ENCODE measurements at places on chromosomes 2 and 18. TPM values are rescaled to one million over a fixed set of nuclear protein-coding genes. Genes with fewer than 3 reads are reported as not detected.
A peak's percentile ranks its signal among the peaks of the same experiment; 100 is the strongest.

GRCh38 chr2:171895786-171896185 is 1.7 kb upstream of the SLC25A12 start:
- H3K4me1 ChIP-seq, result peaks cover 18% of the 10 kb centered on the region
- H3K4me3 ChIP-seq, result peak overlapping the region; percentile 99
- H3K27me3 ChIP-seq, result no peaks in the 10 kb centered on the region
- peak overlapping the region; percentile 63 for H3K27ac ChIP-seq
- H3K36me3 ChIP-seq, result peaks cover 7% of the 10 kb centered on the region

DNA sequence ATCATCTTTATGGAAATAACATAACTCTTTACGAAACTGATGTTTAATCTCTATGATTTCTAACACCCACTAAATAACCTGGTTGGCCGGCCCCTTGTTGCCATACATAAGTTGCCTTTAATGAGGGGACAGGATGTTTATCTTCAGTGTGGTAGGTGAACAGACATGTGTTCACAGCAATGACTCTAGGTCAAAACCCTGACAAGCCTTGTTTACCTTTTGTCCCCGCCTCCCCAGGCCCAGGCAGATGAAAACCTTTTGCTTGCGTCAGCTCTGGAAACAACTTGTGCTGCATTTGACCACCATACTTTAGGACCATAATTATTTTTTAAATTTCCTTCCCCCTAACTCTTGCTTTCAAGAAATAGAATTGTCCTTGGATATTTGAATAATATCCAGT is 2.9 kb upstream of the DSG4 start:
- H3K27ac ChIP-seq, result no peak overlapping the region
- H3K4me3 ChIP-seq, result no peak overlapping the region
- no peak for DNase-seq
- H3K36me3 ChIP-seq, result no peaks in the 10 kb centered on the region
- no peaks in the 10 kb centered on the region for H3K27me3 ChIP-seq

DNA sequence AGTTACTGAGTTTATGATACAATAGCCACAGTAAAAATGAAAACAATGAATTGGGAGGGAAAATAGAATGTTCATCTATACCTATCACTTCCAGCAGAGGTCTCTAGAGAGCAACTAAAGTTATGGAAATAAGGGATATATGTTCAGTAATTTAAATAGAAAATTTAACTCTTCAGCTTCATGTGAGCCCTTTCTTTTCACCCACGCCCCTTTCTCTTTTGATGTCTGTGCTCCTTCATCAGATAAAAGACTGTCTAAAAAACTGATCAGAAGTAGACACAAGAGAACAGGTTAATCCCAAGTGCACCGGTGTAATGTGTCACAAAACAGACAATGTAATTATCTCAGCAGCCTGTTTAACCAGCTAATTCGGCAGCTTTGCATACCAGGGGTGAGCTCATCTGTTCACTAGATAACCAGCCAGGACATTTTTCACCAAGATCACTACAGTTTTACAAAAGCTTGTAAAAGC is 238.5 kb upstream of the ERBB4 start:
- DNase-seq, result no peak
- peaks cover 8% of the 10 kb centered on the region for H3K27me3 ChIP-seq
- no peak overlapping the region for H3K4me3 ChIP-seq
- H3K4me1 ChIP-seq, result peaks cover 2% of the 10 kb centered on the region
- peaks cover 2% of the 10 kb centered on the region for H3K36me3 ChIP-seq

DNA sequence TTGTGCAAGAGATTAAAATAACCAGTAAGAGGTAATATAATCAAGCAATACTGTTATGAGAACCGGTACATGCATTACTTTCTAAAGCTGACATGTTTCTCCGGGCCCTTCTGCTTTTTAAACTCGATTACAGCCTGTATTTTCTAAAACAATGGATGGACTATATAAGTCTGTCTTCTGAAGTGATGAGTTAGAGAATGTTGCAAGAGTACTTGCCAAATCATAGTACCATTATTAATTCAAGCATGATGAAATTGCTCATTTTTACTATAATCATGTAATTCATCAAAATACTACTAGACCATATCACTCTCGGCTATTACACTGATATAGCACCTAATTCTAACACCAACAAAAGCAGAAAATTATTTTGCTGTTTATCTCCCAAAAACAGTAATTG is 1240.3 kb upstream of the ACVR2A start:
- no peaks in the 10 kb centered on the region for H3K27me3 ChIP-seq
- no peak for DNase-seq
- H3K27ac ChIP-seq, result no peak overlapping the region
- H3K36me3 ChIP-seq, result no peaks in the 10 kb centered on the region
- no peak overlapping the region for H3K4me3 ChIP-seq
- H3K4me1 ChIP-seq, result no peaks in the 10 kb centered on the region

DNA sequence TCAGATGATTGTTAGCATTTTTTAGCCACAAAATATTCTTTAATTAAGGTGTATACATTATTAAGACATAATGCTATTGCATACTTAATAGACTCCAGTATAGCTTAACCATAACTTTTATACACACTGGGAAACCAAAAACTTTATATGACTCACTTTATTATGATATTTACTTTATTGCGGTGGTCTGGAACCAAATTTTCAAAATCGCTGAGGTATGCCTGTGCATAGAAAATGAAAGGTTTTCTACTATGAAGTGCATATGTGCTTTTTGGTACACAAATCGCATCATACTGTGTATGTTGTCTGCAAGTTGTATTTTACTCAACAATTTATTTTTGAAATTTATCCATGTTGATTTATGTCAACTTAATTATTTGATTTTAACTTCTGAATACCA is 875.1 kb downstream of the SLC4A3 start:
- no peaks in the 10 kb centered on the region for H3K36me3 ChIP-seq
- H3K4me3 ChIP-seq, result no peak overlapping the region
- no peak overlapping the region for H3K27ac ChIP-seq
- no peaks in the 10 kb centered on the region for H3K27me3 ChIP-seq
- no peak for DNase-seq

DNA sequence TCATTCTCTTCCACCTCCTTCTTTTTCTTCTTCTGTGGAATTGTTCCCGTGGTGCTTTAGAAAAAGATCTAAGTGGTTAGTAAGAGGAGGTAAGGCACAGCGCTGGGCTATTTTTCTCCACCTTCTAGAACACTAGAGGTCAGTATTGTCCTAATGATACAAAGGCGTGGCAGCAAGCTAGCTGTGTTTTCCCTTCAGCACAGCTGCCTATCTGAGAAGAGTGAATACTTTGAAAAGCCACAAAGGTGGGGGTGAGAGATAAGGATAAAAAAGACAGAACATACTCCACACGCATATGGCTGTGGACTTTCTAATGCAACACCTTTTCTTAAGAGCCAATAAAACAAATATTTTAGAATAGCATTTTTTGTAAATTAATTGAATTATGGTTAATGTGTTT is 2.1 kb downstream of the CNTNAP5 start:
- no peak overlapping the region for H3K27ac ChIP-seq
- no peak overlapping the region for H3K4me3 ChIP-seq
- peaks cover 3% of the 10 kb centered on the region for H3K36me3 ChIP-seq
- DNase-seq, result no peak

TRAPPC8 gene
- total RNA-seq, result 29.2 TPM

DNA sequence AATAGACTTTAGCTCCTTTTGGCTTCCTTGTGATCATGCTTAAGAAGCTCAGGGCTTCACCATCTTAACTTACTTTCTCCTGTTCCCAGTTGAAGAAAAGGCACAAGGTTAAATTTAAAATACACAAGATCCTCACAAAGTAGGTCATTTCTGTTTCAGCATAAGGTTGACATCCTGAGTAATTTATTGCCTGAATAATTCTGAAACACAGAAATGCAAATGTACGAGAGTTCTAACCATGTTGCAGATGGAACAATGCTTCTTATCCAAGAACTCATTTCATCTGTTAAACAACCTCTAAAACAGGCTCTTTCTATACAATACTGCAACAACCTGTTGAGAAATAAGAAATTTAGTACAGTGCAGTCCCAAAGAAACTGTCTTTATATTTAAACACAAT is 395.2 kb downstream of the BCL11A start:
- no peaks in the 10 kb centered on the region for H3K36me3 ChIP-seq
- no peaks in the 10 kb centered on the region for H3K27me3 ChIP-seq
- H3K27ac ChIP-seq, result no peak overlapping the region
- H3K4me1 ChIP-seq, result no peaks in the 10 kb centered on the region

SERPINB10 gene
- not detected for total RNA-seq

CLEC4F gene
- not detected for total RNA-seq

DNA sequence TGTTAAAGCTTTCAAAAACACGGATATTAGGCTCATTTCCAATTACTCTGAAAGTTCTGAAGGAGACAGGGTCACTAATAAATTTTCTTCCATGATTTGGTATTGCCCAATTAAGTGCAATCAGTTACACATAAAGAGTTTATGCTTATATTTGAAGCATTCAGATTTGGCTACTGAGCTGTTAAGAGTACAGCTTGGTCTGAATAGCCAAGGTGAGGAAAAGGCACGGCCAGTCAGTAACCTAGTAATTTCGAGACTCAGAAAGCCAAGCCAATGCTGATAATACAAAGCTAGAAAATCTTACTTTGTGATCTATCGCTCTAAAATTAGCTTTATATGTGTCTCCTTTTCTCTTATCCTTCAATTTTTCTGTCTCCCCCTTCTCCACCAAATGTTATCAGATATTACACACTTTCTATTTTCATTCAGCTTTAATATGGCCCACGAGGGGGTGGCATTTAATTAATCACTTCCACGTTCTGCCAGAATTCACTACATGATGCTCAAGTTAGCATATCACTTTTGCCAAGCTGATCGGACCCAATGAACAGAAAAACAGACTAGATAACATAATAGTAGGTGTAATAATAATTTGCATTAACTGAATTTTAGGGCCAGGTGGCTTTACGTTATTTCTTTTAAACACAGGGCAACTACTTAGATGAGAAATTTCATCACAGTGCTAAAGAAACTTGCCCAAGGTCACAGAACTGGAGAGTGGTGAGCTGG is 138.4 kb downstream of the TCF4 start:
- no peak for DNase-seq
- H3K27ac ChIP-seq, result no peak overlapping the region
- no peaks in the 10 kb centered on the region for H3K4me1 ChIP-seq
- H3K36me3 ChIP-seq, result no peaks in the 10 kb centered on the region

DNA sequence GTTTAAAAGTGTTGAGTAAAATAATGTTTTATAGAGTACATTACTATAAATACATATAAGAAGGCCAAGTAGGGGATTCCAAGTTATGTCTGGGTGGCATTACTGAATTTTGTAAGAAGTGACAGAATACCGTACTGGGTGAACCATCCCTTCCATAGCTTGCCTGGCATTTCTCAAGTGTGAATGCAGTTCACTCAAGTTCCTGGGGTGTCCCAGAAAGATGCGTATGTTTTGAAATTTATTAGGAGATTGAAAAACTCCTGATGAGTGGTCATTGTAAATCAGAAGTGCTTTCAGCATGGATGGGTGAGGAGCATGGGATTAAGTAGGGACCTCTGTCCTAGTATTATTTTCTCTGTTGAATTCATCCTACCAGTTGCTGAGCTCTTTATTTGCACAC is 103.2 kb downstream of the VAPA start:
- H3K4me3 ChIP-seq, result no peak overlapping the region
- no peak for DNase-seq
- H3K27ac ChIP-seq, result no peak overlapping the region
- no peaks in the 10 kb centered on the region for H3K4me1 ChIP-seq
- peaks cover 26% of the 10 kb centered on the region for H3K27me3 ChIP-seq

- H3K36me3 ChIP-seq, result peaks cover 2% of the 10 kb centered on the region
- H3K4me3 ChIP-seq, result no peak overlapping the region
- no peaks in the 10 kb centered on the region for H3K27me3 ChIP-seq
- no peak overlapping the region for H3K27ac ChIP-seq
- peaks cover 17% of the 10 kb centered on the region for H3K4me1 ChIP-seq
- no peak for DNase-seq
Measured at GRCh38 chr2:8416001-8416571, 265.8 kb upstream of the ID2 start.

DNA sequence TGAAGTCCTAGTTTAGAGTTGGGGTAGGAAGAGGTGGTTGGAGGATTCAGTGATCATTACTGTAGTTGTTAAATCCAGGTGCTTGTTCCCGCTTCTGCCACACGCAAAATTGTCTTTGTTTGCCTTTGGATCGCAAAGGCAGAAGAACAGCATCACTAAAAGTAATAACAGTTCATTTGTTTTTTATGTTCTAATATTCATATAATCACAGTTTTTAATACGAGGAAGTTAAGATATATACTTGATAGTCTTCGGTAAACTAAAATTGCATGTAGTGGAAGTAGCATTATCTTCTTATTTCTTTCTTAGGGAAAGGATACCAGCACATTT is 365 bp downstream of the NDUFB3 start:
- H3K27me3 ChIP-seq, result no peaks in the 10 kb centered on the region
- peak overlapping the region; percentile 100 for H3K4me3 ChIP-seq
- H3K36me3 ChIP-seq, result peaks cover 6% of the 10 kb centered on the region
- peak overlapping the region; percentile 99 for H3K27ac ChIP-seq

- no peak for DNase-seq
- H3K27me3 ChIP-seq, result peaks cover 51% of the 10 kb centered on the region
- H3K36me3 ChIP-seq, result no peaks in the 10 kb centered on the region
- H3K27ac ChIP-seq, result no peak overlapping the region
Measured at GRCh38 chr2:75431763-75432162, 129.0 kb downstream of the EVA1A start.

DNA sequence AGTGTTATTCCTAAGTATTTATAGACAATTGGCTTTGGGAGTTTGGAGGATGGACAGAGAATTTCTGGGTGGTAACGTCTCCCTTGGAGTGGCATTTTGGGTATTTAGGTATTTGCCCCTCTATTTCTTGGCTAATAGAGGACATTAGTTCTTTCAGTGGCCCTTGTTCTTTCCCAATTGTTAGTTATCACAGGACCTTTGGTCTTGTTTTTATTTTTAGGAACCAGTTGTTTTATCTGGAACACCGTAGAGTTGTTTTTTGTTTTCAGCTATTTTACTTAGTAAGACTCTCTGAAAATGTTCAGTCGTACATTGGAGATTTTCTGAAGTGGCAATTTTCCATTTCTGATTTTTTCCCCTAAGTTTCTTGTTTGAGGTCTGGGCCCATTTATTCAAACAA is 40.5 kb upstream of the TNFRSF11A start:
- peaks cover 9% of the 10 kb centered on the region for H3K4me1 ChIP-seq
- no peak overlapping the region for H3K27ac ChIP-seq
- H3K27me3 ChIP-seq, result no peaks in the 10 kb centered on the region
- DNase-seq, result no peak

KIF1A gene
- 0.18 TPM for total RNA-seq

- peak within 1 kb of the TSS; percentile 100 for H3K4me3 ChIP-seq
- H3K4me1 ChIP-seq, result peaks cover 41% of the 10 kb centered on the region
- H3K36me3 ChIP-seq, result peaks cover 8% of the 10 kb centered on the region
- DNase-seq, result peak; percentile 99
- no peaks in the 10 kb centered on the region for H3K27me3 ChIP-seq
- peak within 1 kb of the TSS; percentile 99 for H3K27ac ChIP-seq
Measured at GRCh38 chr2:44168681-44169154, at the start of gene PPM1B. Gene PPM1B (plus strand): TSS chr2:44168875. CDS start chr2:44201200, 32,325 bp downstream.

Data from T-helper 17 cell (primary cell).